ENCODE measurements at places on chromosomes 16 and 17. TPM values are rescaled to one million over a fixed set of nuclear protein-coding genes. Genes with fewer than 3 reads are reported as not detected.

DNA sequence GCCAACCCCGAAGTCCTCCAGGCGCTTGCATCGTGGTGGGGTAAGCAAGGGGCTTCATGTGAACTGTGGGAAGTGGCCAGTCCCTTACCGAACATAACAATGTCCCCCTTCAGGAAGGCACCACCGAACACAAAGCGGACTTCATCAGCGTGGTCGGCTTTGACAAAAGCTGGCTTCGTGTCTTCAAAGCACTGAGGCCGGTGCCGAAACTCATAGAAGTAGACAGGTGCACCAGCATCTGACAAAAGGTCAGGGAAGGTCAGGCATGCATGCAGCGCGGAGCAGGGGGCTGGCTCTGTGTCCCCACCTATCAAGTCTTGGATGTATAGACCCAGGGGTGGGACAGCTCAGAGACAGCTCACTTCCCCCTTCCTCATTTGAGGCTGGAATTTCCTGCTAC, 16.6 kb upstream of the CES1 start:
- DNase-seq: no peak

GRCh38 chr16:13435415-13435814, 484.5 kb upstream of the ERCC4 start:
- no peak for DNase-seq

- DNase-seq: no peak
Measured at GRCh38 chr16:83704656-83705055, 103.1 kb upstream of the HSBP1 start.

- no peak for DNase-seq
Measured at GRCh38 chr16:68074850-68075555, 10.2 kb upstream of the NFATC3 start.

GRCh38 chr17:337866-338265, 14.7 kb downstream of the RPH3AL start:
- DNase-seq: no peak

- DNase-seq: no peak
Measured at GRCh38 chr17:33506889-33507650, 214.0 kb upstream of the ASIC2 start.

GRCh38 chr17:82282239-82283207, 9.0 kb upstream of the CSNK1D start:
- no peak for DNase-seq

- DNase-seq: no peak
Measured at GRCh38 chr16:59030923-59031485, 296.9 kb upstream of the GOT2 start.

- no peak for DNase-seq
Measured at GRCh38 chr17:7029659-7030058, 6.2 kb upstream of the SLC16A13 start.

- DNase-seq: no peak
Measured at GRCh38 chr16:28923652-28924398, 1.2 kb downstream of the RABEP2 start.

GRCh38 chr17:13592427-13592826, 9.3 kb downstream of the HS3ST3A1 start:
- peak; percentile 58 for DNase-seq

GRCh38 chr16:324451-325334, 27.8 kb downstream of the AXIN1 start:
- no peak for DNase-seq

- DNase-seq: no peak
Measured at GRCh38 chr16:89786474-89787364, 29.7 kb downstream of the FANCA start.

DNA sequence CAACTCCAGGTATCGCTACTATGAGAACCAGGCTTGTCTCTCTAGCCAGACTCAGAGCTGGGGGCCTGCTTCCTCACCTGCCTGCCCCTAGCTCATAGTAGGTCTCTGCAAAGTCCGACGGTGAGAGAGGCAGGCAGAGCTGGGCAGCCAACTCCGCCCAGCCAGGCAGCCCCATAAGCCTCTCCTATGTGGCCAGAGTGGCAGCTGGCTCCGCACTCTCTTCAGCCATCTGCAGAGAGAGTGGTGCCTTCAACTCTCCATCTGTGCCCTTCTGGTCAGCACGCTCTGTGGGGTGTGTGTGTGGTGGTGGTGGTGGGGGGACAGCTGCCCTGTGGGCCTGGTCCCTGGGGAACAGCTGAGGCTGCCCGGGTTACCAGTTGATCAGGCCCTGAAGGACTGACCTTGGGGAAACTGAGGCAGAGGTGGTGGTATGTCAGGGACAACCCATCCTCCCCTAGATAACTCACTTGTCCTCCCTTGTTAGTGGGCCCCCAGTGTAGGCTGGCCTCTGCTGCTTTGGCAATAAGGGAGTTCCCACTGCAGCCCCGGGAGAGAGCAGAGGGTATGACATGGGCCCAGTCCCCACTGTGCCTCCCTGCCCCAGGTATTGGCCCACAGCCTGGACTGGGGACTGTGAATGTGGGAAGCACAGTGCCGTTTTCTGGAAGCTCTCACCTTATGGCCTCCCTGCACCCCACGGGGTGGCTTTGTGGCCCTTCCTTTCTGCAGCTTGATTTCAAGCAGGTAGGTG, 1.8 kb upstream of the ADGRG1 start:
- DNase-seq: no peak

- DNase-seq: no peak
Measured at GRCh38 chr17:22286337-22287041, 594.2 kb downstream of the KCNJ18 start.

DNA sequence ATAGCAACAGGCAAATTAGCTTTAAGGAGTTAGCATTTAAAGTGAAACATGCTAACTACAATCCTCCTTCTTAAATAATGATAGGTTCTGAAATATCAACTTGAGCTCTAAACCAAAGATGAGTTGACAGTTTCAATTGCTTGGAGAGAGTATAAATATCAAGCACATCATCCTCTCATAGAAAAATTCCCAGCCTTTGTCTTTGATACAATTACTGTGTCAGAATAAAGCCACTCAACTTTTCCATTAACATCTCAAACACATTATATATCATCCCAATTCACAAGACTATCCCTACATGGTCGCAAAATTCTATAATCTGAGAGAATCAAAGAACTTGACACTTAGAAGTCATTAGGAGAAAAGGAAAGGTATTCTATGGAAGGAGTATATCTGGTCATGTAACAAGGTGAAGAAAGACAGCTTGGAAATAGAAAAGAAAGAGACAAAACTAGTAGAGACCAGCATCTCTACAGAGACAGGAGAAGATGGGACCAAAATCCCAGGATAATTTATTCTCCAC, 189.8 kb downstream of the CEP112 start:
- no peak for DNase-seq

GRCh38 chr17:73689596-73690275, 45.5 kb upstream of the SDK2 start:
- no peak for DNase-seq

DNA sequence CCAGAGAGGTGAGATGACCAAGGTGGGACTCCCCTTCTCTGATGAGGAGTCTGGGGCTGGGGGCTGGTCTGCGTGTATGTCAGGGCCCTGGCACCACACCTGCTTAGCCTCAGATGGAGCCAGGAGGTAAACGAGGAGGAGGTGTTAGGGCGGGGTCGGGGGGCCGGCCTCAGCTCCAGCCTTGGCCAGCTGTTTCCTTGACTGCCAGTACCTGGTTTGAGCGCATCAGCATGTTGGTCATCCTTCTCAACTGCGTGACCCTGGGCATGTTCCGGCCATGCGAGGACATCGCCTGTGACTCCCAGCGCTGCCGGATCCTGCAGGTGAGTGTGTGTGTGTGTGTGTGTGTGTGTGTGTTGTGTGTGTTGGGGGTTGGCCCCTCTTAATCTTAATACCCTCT, 8.1 kb downstream of the CACNA1G start:
- DNase-seq: no peak

DNA sequence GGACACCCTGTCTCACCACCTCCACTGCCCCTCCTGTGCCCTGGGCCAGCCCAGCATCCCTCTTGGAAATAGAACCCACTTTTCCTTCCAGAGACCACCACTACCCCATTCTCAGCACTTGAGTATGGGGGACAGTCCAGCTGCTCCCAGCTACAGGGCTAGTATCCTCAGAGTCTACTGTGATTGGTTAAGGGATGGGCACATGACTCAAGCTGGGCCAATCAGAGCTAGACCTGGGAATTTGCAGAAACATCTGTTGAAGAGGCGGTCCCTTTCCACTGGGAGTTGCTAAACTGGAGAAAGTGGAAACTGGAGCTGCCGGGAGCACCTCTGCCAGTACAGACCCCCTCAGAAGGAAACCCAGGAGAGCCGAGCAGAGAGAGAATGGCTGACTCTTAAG, 156.6 kb downstream of the GSG1L start:
- no peak for DNase-seq

GRCh38 chr17:77675816-77676215, 282.7 kb upstream of the TNRC6C start:
- DNase-seq: no peak

DNA sequence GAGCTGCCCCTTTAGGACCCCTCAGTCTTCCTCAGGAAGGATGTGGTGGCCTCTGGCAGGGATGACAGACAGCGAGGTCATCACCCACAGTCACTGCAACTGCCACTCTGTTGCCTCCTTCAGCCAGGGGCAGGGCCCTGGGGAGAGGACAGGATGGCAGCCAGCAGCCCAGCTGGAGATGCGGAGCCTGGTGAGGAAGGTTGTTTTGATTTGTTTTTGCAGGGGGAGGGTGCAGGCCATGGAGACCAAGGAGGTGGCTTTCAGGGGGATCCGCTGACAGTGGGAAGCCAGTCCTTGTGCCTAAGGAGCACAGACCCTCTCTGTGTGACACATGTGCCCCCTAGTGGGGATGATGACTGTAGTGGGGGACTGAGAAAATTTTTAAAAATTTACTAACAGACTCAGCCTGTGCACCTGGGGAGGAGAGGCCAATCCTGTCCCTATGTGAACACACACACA, 7.4 kb downstream of the PRCD start:
- peak; percentile 85 for DNase-seq

GRCh38 chr17:44972953-44973352, 4.8 kb upstream of the C1QL1 start:
- DNase-seq: peak; percentile 31

- DNase-seq: no peak
Measured at GRCh38 chr17:10116267-10116666, 82.1 kb downstream of the GAS7 start.

GRCh38 chr17:79862238-79862637, 23.0 kb upstream of the CBX4 start:
- no peak for DNase-seq

- DNase-seq: peak; percentile 92
Measured at GRCh38 chr16:70778901-70779309, 22.1 kb downstream of the VAC14 start.

GRCh38 chr16:24151482-24151939, 104.6 kb upstream of the CACNG3 start:
- peak; percentile 0 for DNase-seq

DNA sequence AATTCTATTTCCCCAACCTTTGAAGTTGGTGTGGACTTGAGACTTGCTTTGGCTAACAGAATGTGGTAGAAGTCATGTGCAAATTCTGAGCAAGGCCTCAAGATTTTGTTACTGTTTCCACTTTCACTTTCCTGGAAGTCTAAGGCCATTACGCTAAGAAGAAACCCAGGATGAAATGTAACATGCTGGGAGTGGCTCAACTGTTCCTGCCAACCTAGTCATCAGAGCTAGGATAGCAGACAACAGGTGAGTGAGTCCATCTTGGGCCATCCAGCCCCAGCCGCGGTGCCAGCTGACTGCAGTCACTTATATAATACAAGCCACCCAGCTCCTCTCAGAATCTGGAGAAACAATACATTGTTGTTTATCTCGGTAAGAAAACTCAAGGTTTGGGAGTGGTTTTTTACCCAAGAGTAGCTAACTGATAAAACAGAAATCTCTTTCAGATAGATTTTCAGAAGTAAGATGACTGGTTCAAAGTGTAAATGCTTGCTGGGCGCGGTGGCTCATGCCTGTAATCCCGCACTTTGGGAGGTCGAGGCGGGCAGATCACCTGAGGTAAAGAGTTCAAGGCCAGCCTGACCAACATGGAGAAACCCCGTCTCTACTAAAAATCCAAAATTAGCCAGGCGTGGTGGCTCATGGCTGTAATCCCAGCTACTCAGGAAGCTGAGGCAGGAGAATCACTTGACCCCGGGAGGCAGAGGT, 10.7 kb upstream of the STX4 start:
- no peak for DNase-seq

DNA sequence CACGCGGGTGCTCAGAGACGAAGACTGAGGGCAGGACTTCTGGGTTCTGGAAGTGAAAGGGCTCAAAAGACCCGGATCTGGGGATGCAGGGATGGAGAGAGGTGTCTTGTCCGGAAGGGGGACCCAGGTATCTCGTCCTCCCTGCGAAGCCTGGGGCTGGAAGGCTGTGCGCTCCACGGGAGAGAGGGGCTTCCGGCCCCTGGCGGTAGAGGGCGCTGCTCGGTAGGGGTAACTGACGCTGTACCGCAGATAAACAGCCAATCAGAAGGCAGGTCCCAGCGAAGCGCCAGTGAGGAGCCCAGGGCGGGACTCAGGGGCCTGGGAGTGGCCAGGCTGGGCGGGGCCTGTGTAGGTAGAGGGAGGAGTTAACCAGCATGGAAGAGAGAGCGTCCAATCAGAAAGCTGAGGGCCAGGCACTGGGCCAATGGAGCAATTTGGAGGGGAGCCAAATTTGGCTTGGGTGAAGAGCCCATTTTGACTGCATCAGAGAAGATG, 804 bp downstream of the TGFB1I1 start:
- peak; percentile 88 for DNase-seq

DNA sequence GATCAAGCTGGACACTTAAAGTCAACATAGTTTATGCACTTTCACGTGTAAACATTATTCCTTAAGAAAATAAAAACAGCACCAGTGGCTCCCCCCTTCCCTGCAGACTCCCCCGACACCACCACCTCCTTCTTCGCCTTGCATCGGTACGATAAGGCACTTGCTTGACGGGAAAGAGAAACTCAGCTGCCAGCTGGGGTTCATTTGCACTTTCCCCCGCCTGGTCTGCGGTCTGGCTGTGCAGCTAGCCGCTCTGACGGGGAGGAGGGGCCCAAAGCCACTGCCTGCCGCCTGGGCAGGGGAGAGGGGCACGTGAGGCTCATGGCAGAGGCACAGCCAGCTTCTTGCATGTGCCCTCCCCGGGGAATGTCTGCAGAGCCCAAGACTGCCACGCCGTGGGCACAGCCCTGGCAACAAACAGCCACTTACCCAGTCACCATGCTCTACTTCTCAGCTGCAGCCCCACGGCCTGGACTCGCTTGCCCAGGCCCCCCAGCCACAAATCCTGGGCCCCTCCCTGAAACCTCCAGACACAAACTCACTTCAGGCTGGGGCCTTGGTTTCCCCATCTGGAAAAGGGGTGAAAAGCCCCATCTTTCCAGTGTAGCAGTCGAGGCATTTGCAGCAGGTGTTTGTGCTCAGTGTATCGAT, 16.5 kb upstream of the PRM1 start:
- DNase-seq: peak; percentile 70

- DNase-seq: no peak
Measured at GRCh38 chr17:42333053-42333452, 44.8 kb downstream of the STAT5A start.

Gene HS3ST3A1
- total RNA-seq: 7.5 TPM

Gene NPIPA8
- 1.1 TPM for total RNA-seq

Gene IRF8
- total RNA-seq: not detected

Gene NAA38
- total RNA-seq: 62.2 TPM

Gene TUBB3
- total RNA-seq: 311 TPM

Gene SSTR5
- not detected for total RNA-seq

Gene CTRB1
- total RNA-seq: not detected

Gene NGFR
- 0.18 TPM for total RNA-seq

Gene KRT17
- total RNA-seq: 2.5 TPM

Gene C16orf46
- under 0.01 TPM for total RNA-seq

Gene CIBAR2
- total RNA-seq: 0.18 TPM

Gene KIF18B
- 1.3 TPM for total RNA-seq

Gene ELOB
- total RNA-seq: 5,859 TPM

Gene KIAA0513
- 9.5 TPM for total RNA-seq

Gene CES4A
- 0.83 TPM for total RNA-seq

Gene SHISA9
- under 0.01 TPM for total RNA-seq

Gene MPO
- total RNA-seq: not detected

Gene TBC1D3C
- not detected for total RNA-seq

Gene DNASE1L2
- 0.18 TPM for total RNA-seq

Gene CCDC40
- total RNA-seq: 0.90 TPM

Measured in IMR-90 (cell line).